ENCODE measurements at places on chromosomes 7 and 10.

DNA sequence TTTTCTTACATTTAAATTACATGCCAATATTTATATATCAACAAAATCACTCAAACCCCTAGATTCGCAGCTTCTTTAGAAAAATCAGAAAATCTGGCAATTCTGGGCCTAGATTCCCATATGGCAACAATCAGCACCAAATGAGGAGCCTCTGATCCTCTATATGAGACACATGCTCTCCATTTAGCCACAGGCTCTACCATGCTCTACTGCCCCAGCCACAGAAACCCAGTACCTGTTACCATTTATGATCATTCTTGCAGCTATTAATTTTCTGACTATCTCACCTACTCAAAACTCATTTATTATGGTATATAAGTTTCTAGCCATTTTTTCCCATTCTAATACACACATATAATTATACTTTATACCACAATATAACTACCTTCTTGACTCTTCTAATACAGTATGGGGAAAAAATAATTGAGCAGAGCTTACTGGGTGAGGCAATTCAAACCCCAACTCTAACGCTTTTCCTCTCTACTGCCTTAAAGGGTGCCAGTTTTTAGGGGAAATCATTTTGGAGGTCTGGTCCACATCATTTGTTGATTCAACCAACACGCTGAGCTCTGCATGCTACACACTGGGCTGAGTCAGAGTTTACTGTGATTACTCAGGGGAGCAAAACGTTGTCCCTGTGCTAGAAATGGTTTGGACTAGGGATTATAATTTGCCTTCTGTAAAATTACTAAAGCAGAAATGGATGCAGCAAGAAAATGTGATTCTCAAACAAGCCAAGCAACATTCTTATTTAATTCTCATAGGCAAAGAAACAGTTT, 11.6 kb downstream of the PDLIM1 start:
- no peak for DNase-seq

DNA sequence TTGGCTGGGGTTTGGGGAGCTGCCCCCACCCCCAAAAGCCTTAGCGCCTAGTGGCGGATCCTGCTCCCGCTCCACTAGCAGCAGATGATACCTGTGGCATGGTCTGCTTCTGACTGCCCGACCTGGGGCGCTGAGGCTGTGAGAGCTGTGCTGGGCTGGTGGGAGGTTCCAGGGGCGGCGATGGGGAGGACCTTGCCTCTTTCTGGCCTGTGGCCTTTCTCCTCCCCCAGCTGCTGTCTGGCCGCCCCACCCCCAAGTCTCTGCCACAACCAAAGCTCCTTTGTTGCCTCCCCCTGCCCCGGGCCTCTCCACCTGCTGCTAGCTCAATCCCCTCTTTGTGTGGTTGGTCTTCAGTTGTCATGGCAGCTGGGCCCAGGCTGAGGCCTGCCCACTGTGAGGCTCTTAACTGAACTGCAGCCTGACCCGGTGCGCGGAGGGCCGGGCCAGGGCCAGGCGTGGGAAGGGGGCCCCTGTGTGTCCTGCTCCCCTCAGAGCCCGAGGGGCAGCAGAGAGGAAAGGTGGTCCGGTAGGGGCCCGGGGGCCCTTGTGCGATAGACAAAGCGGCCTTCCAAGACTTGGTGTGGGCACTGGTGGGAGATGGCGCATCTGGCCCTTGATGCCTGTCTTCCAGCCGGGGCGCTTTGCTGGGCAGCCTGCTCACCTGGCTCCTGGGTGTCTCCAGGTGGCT, 4.7 kb downstream of the ZNF775 start:
- DNase-seq = peak; percentile 58

- DNase-seq = no peak
Observed at GRCh38 chr7:124201768-124202349, 169.0 kb upstream of the TMEM229A start.

GRCh38 chr7:47232751-47233412, 349.0 kb downstream of the TNS3 start:
- no peak for DNase-seq

DNA sequence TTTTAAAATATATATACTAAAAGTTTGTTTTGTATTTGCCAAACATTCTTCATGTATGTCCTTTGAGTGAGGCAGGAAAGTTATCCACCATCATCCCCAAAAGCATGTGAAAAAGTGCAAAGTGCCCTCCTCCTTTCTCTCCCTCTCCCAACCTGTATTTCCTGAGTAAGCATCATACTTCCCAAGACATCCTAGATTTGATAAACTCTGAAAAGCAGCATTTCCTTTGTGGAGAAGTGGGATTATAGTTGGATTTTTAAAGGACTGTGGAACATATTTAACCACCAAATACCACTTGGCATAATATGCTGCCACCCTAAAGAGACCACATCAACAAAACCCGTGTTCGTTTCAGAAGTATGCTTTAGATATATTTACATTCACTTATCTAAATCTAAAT, 36.9 kb downstream of the NET1 start:
- peak; percentile 44 for DNase-seq

DNA sequence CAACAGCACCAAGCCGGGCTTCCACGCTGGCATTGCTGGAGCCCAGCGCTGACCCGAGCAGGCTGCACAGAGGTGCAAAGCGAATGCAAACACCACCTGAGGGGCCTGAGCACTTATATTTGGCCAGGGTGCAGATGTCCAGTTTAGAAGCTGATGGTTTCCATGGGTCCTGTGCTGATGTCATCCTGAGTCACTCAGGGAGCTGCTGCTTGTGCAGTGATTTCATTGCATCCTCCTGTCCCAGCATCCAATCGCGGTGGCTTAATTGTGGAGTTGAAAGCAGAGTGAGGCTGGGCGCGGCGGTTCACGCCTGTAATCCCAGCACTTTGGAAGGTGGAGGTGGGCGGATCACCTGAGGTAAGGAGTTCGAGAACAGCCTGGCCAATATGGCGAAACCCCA, 410.2 kb upstream of the KLF6 start:
- DNase-seq = no peak

DNA sequence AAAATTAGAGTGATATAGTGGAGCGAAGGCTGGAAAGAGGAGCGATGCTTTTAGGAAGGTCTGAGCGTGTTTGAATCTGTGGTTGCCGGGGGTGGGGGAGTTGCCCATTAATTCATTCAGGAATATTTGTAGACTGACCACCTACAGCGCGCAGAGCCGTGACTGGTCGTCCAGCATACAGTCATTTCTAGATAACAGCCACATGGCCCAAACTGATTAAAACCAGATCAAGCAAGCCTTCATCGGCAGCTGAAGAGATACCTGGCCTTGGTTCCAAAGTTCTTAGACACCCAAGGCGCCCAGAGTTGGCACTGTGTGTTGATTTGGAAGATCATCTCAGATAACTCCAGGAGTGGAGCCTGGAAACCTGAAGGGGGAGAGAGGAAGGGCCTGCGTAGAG, 1.7 kb downstream of the PROSER2 start:
- no peak for DNase-seq

GRCh38 chr7:27746978-27747377, 7.0 kb downstream of the TAX1BP1 start:
- DNase-seq = no peak

DNA sequence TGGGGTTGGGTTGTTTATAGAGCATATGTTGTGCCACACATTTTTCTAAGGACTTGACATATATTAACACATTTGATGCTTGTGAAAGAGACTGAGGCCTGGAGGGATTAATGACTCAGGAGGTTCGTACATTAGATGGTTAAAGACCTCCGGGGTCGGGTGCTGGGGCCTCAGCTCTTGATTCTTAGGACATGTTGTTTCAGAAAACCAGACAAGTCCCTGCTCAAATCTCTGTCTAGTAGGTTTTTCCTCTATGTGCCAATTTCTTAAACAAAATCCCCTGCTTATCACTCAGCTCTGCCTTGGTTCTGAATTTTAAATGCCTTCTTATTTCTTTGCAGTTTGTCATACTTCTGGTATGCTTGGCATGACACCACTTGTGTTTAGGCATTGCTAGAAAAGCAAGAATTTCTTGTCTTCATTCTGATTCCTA, 5.8 kb downstream of the UPP1 start:
- DNase-seq = no peak

GRCh38 chr7:157502701-157503111, 165.9 kb downstream of the DNAJB6 start:
- peak; percentile 40 for DNase-seq

- no peak for DNase-seq
Observed at GRCh38 chr7:67512481-67512880, 515.8 kb downstream of the TYW1 start.

DNA sequence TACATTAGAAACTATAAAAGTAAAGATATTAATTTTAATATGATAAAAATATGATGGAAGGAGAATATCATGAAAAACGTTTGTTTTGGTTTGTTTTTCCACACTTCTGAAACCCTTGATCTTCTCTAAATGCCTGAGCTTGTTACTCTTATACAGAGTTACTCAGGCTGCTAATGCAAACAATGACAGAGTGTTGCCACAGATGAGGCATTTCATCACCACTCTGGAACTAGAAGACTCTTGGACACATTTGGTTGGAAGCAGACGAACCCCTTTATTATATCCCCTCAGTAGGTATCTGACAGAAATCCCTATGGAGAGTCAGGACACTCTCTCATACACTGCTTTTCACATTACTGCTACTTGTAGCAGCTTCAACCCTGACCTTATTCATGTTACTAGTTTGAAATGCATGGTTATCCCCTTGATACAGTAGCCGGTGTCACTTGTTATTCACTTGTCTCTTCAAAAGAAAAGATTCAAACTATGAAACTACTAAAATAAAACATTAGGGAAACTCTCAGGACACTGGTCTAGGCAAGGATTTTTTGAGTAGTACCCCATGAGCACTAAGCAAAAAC, 66.9 kb downstream of the SEMA3C start:
- DNase-seq = no peak

GRCh38 chr7:98617960-98618418, 904 bp downstream of the NPTX2 start:
- peak; percentile 24 for DNase-seq

GRCh38 chr7:39979406-39980073, 29.5 kb downstream of the CDK13 start:
- no peak for DNase-seq

GRCh38 chr10:34046506-34047034, 712.1 kb upstream of the NRP1 start:
- no peak for DNase-seq

DNA sequence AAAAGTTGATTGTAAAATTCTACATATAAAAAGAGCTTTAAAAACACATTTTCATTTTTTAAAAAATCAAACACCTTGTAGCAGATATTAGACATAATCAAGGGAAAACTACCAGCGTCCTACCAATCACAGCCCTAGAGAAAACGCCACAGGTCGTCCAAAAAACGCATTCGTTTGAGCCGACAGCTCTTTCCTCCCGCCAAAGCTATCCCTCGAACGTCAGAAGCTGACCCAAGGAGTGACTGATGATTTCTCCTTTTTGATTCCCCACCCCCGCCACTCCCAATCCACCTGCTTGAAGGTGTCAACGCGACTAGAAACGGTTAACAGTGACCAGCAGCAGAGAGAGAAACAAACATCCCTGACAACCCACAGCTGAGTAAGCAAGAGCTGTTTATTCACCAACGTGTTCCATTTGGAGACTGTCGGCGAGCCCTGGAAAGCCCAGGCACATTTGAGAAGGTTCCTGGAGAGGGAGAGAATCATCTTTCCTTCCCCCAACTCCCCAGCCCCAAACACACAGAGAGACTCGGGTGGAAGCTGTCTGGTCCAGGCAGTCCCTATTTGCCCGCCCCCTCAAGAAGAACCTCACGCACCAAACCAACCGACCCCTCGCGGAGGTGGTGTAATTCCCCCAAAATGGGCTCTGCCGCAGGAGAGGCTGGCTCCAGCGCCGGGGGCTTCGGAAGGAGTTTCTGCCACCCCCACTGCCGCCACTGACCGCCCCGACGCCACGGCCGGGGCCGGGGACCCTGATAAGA, 622 bp downstream of the CPEB3 start:
- DNase-seq = peak; percentile 53

- DNase-seq = no peak
Observed at GRCh38 chr10:23975431-23975830, 233.5 kb upstream of the KIAA1217 start.

GRCh38 chr7:28739128-28739527, 219.0 kb downstream of the TRIL start:
- DNase-seq = no peak

- DNase-seq = no peak
Observed at GRCh38 chr7:27670676-27671075, 8.0 kb upstream of the HIBADH start.

DNA sequence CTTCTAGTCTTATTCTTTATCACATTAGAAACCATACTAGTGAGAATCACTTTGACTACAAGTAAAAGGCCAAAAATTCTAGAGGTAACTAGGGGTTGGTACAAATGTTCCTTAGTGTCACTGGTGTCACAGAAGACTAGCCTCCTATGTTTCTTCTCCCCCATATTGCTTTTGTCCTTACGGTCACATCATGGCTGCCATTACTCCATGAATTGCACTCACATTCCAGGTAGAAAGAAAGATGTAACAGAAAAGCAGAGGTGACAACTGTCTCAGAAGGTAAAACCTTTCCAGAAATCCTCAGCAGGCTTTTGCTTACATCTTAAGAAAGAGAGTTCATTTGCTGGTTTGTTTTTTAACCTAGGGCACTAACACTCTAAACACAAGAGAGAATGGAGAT, 42.9 kb downstream of the USP6NL start:
- DNase-seq = no peak

GRCh38 chr10:109689785-109690184, 233.5 kb downstream of the XPNPEP1 start:
- DNase-seq = no peak

GRCh38 chr10:122159141-122159970, 111.7 kb upstream of the BTBD16 start:
- no peak for DNase-seq
